T-helper 17 cell (primary cell): ENCODE measurements at places on chromosomes 3 and 15.
A peak's percentile ranks its signal among the peaks of the same experiment; 100 is the strongest.

GRCh38 chr3:122397201-122397600 lies 13.2 kb downstream of the FAM162A start:
- H3K36me3 ChIP-seq = no peaks in the 10 kb centered on the region
- no peak overlapping the region for H3K4me3 ChIP-seq
- no peaks in the 10 kb centered on the region for H3K27me3 ChIP-seq

DNA sequence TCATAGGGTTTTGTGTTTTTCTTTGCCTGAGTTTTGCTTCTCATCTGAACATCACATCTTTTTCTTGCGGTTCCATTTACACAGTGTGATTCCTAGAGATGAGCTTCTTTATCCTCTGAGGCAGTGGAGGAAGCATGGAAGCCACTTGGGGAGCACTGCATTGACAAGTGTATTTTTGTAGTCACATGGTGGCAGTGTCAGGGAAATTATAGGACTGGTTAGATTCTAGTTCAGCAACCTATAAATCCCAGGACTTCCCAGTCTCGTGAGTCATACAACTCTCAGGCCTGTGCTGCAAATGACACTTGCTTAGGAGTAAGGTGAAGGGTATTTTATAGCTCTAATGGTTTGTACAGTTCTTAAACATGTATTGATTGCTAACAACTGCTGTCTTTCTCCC lies 58.4 kb downstream of the RBM6 start:
- no peak overlapping the region for H3K4me3 ChIP-seq
- H3K27me3 ChIP-seq = no peaks in the 10 kb centered on the region
- no peak for DNase-seq
- H3K4me1 ChIP-seq = peaks cover 7% of the 10 kb centered on the region

GRCh38 chr15:25173241-25174028 lies 218.6 kb downstream of the SNRPN start:
- no peaks in the 10 kb centered on the region for H3K27me3 ChIP-seq
- H3K4me1 ChIP-seq = no peaks in the 10 kb centered on the region
- H3K4me3 ChIP-seq = no peak overlapping the region
- H3K36me3 ChIP-seq = no peaks in the 10 kb centered on the region
- DNase-seq = peak; percentile 4

- H3K4me1 ChIP-seq = peaks cover 27% of the 10 kb centered on the region
- peak overlapping the region; percentile 37 for H3K27ac ChIP-seq
- no peak for DNase-seq
- peaks cover 21% of the 10 kb centered on the region for H3K27me3 ChIP-seq
- peaks cover 7% of the 10 kb centered on the region for H3K36me3 ChIP-seq
- H3K4me3 ChIP-seq = no peak overlapping the region
Observed at GRCh38 chr3:184632551-184633236, 71.1 kb downstream of the EPHB3 start.

GRCh38 chr3:116566478-116566960 lies 121.2 kb upstream of the LSAMP start:
- no peak overlapping the region for H3K27ac ChIP-seq
- H3K4me3 ChIP-seq = no peak overlapping the region
- no peak for DNase-seq

DNA sequence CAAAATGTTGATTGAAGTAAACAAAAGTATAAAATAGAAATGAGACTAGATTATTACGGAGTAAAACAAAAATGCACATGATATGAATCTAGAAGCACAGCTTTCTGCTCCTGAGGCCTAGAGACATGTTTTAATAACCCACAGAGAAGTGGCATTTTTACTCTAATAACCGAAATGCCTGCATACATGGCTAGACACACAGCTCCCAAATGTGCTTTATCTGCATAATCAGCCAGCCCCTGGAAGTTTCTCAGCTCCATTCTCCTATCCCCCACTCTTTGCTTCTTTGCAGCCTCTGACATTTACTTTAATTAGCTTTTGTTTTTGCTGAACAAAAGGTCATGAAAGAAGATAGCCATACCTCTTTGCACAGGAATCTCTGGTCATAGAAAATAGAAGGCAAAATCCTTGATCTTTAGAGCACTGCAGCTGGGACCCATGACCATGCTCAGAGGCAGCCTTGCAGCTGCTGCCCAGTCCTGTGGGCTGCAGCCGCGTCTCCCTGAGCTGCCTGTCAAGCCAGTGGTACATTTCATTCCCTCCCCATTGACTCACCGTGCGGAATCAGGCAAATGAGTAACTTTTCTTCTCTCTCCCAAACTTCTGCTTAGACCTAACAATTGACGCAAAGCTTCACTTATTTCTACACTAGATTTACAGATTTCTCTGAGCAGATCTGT lies at the start of gene VEPH1:
Gene VEPH1 (minus strand): TSS at position 501 of the 680 bp plus-strand sequence. CDS start 8,067 bp downstream, outside the sequence.
- no peak for DNase-seq
- peaks cover 2% of the 10 kb centered on the region for H3K36me3 ChIP-seq
- peaks cover 37% of the 10 kb centered on the region for H3K27me3 ChIP-seq
- no peak within 1 kb of the TSS for H3K27ac ChIP-seq
- H3K4me3 ChIP-seq = no peak within 1 kb of the TSS

DNA sequence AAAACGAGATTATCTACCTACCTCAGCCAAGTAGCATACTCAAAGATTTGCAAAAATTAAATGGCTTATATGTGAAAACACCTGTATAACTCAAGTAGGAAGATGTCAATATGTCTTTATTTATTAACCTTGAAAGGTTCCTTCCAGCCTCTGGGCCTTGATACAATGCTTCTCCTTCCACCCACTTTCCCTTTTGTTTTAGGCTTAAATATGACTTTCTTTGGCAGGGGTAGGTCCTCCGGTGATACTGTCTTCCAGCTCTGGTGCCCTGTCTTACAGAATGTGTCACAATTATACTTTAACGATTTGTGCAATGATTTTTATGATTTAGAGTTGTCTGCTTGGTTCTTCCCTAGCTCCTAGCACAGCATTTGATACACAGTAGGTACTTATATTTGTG lies 4.1 kb downstream of the LINS1 start:
- H3K27me3 ChIP-seq = no peaks in the 10 kb centered on the region
- no peaks in the 10 kb centered on the region for H3K36me3 ChIP-seq
- peaks cover 42% of the 10 kb centered on the region for H3K4me1 ChIP-seq
- DNase-seq = no peak
- H3K27ac ChIP-seq = no peak overlapping the region

DNA sequence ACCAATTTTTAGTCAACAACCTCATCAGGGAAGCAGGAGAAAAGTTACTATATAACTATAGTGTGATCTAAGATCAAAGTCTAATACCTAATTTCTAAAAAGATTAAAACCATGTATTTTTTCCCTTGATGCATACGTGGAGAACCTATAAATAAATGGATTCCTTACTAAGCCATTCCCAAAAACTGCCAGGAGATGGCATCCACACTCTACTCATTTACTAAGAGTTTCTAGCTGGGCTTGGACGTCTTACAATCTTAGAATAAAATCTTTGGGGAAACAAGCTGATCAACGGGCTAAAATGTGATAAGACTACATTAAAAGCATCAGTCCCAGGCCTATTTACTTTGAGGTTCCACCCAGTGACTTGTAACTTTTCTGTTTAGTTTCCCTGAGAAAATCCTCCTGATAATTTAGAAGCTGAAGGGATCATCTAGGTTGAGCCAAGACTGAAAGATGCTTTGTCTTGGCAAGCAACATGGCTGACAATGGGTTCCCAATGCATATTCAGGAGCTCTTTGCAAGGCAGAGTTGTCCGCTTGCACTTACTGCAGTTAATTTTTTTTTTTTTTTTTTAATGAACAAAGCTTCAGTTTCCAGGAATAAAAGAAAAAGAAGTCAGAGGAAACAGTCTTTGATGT lies 85.5 kb upstream of the FGF12 start:
- H3K4me3 ChIP-seq = no peak overlapping the region
- peaks cover 13% of the 10 kb centered on the region for H3K4me1 ChIP-seq
- no peak for DNase-seq
- peak overlapping the region; percentile 6 for H3K27ac ChIP-seq

DNA sequence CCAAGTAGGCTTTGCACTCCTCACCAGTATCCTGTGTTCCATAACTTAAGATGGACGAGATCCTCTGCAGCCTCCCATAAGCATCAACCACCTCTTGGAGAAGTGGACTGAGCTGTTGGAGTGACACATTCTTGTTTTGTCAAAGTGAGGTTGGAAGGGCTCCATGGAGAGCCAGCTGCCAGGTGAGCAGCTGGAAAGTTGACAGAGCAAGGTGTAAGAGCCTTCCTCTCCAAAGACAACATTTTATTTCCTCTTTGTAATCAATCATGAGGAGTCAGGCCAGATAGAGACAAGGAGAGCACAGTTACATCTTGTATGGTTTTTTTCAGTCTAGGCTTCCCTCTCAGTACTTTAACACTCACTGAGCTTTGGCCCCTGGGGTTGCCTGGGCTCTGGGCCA lies 5.1 kb downstream of the ABI3BP start:
- no peak overlapping the region for H3K4me3 ChIP-seq
- H3K36me3 ChIP-seq = no peaks in the 10 kb centered on the region
- peaks cover 9% of the 10 kb centered on the region for H3K27me3 ChIP-seq

DNA sequence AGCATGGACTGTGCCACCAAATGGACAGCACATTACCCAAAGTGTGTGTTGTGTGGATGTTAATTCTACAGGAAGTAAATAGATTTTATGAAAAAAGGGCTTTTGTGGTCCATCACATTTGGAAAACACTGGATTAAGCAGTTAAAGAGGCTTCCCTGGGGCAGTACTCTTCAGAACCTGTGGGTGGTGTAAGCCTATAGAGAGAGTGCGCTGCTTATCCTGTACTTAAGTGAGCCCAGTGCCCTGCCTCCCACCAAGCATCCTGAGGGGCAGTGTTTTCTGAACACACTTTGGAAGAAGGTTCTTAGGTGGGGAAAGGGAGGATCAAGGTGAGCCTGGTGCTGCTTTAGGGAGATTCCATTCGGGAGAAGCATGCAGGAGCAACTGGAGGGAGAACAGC lies 10.9 kb downstream of the TTLL3 start:
- H3K27ac ChIP-seq = peak overlapping the region; percentile 85
- H3K4me1 ChIP-seq = no peaks in the 10 kb centered on the region
- DNase-seq = no peak
- no peak overlapping the region for H3K4me3 ChIP-seq

- no peaks in the 10 kb centered on the region for H3K27me3 ChIP-seq
- DNase-seq = no peak
- peak overlapping the region; percentile 61 for H3K4me3 ChIP-seq
- H3K36me3 ChIP-seq = peaks cover 3% of the 10 kb centered on the region
- peaks cover 32% of the 10 kb centered on the region for H3K4me1 ChIP-seq
- H3K27ac ChIP-seq = peak overlapping the region; percentile 79
Observed at GRCh38 chr15:93029836-93030429, 59.1 kb downstream of the RGMA start.

DNA sequence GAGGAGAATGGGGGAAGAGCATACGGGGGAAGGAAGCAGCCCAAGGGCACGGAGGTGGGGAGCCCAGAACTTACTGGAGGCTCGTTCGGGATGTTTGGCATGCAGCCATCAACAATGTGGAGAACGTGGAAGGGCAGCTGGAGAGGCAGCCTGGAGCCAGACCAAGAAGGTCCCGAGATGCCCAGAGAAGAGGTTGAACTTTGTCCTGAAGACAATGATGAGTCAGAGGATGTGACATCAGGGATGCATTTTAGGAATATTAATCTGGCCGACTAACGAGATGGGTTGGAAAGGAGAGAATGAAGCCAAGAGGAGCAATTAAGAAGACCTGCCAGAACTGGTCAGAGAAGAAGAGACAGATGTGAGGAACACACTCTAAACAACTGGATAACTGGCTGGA lies 98.2 kb downstream of the SRGAP3 start:
- no peak for DNase-seq
- no peaks in the 10 kb centered on the region for H3K27me3 ChIP-seq
- H3K4me3 ChIP-seq = no peak overlapping the region
- H3K4me1 ChIP-seq = no peaks in the 10 kb centered on the region
- no peak overlapping the region for H3K27ac ChIP-seq
- H3K36me3 ChIP-seq = no peaks in the 10 kb centered on the region

DNA sequence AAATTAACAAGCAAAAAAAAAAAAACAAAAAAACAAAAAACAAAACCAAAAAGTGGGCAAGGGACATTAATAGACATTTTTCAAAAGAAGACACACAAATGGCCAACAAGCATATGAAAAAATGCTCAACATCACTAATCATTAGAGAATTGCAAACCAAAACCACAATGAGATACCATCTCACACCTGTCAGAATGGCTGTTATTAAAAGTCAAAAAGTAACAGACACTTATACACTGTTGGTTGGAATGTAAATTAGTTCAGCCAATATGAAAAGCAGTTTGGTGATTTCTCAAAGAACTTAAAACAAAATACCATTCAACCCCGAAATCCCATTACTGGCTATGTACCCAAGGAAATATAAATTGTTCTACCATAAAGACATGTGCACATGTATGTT lies 222.4 kb upstream of the CD96 start:
- no peaks in the 10 kb centered on the region for H3K27me3 ChIP-seq
- DNase-seq = no peak

DNA sequence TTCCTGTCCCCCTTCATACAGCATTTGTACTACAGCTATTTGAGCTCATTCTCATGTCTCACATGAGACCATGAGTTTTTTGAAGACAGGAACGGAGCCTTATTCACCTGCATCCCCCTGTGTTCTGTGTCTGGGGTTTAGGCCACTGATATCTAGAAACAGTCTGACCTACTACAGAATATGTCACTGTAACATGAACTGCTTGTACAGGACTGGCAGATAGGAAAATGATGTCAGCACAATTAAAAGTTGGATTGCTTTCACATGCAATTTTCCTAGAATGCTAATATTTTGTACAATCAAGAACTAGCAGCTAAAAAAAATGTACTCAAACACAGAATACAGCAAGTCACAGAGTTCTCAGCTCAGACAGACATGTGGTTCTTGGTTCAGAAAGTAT lies 90.8 kb upstream of the FGF12 start:
- peaks cover 40% of the 10 kb centered on the region for H3K4me1 ChIP-seq
- no peaks in the 10 kb centered on the region for H3K36me3 ChIP-seq
- no peak for DNase-seq

DNA sequence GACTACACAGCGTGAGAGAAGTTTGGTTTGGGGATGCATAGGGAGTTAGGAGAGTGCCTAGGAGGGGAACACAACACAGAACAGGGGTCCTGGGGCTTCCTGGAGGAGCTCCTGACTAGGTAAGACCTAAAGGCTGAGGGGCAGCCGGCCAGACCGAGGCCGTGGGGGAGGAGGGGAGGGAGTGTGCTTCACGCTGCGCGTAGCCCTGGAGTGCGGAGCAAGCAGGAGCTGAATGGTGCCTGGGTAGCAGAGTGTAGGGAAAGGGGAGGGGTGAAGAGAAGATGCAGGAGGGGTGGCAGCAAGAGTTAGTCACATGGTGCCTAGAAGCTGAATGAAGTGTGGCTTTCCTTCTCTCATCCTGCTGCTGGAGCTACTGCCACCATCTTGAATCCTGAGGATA lies 32.4 kb upstream of the HHATL start:
- no peaks in the 10 kb centered on the region for H3K36me3 ChIP-seq
- H3K27ac ChIP-seq = no peak overlapping the region
- H3K4me1 ChIP-seq = peaks cover 2% of the 10 kb centered on the region
- no peaks in the 10 kb centered on the region for H3K27me3 ChIP-seq
- no peak overlapping the region for H3K4me3 ChIP-seq
- DNase-seq = no peak

- DNase-seq = no peak
- peaks cover 6% of the 10 kb centered on the region for H3K36me3 ChIP-seq
- H3K4me3 ChIP-seq = no peak overlapping the region
- H3K27ac ChIP-seq = no peak overlapping the region
- no peaks in the 10 kb centered on the region for H3K27me3 ChIP-seq
Observed at GRCh38 chr3:16423298-16423697, 90.2 kb downstream of the RFTN1 start.
